ENCODE measurements at places on chromosomes 7 and 10. TPM values are rescaled to one million over a fixed set of nuclear protein-coding genes. Genes with fewer than 3 reads are reported as not detected.

- no peak for DNase-seq
These were observed 550 bp upstream of the CALU start for GRCh38 chr7:128738570-128739047.

DNA sequence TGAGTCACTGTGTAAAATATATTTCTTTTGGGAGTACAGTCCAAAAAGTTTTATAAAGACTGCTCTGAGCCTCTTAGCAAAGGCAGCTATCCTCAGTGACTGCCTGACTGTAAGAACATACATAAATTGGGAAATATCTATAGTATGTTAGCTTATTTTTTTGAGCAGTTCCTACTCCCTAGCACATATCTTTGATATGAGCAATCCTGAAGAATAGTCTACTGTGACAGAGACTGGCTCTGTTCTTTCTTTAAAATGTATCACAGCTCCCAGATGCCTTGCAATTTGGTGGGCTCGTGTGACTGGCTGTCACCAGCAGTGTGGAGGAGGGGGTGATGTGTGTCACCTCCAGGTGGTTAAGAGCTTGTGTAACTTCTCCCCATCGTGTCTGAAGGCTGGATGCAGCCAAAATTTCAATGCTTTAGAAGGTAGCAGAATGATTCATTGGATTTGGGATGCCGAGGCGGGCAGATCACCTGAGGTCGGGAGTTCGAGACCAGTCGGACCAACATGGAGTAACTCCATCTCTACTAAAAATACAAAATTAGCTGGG is 47.9 kb downstream of the MTERF1 start:
- peak; percentile 29 for DNase-seq

GRCh38 chr7:46654546-46655443 is 733.7 kb upstream of the IGFBP3 start:
- DNase-seq = peak; percentile 25

DNA sequence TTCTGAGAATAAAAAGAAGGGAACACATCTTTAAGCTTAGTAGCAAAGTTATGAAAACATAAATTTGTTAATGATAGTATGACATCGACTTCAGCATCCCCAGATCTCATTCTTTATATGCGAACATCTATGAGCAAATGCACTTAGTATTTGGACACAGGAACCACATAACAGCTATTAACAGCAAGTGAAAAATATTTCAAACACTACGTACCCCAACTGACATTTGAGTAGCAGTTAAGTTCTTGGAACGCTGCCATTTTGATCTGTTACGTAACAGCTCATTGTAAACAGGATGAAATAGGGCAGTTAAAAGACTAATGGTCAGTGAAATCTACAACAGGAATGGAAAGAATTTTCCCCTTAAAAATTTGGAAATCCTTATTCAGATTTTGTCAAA is 428.9 kb downstream of the TNS3 start:
- peak; percentile 96 for DNase-seq

DNA sequence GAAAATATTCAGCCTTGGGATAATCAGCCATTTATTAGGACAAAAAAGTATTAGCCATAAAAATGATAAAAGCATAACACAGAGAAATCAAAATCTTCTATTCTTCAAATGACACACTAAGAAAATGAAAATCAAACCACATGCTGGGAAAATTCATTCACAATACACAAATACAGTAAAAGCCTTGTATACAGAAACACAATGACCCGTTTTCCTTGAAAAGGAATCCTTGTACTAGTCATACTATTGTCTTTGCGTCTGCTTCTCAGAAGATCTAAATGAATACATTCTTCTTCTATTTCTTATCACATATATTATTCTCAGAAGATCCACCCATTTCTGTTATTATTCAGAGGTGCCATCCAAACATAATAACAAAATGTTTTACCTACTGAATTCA is 749.1 kb downstream of the CNTNAP2 start:
- DNase-seq = no peak

DNA sequence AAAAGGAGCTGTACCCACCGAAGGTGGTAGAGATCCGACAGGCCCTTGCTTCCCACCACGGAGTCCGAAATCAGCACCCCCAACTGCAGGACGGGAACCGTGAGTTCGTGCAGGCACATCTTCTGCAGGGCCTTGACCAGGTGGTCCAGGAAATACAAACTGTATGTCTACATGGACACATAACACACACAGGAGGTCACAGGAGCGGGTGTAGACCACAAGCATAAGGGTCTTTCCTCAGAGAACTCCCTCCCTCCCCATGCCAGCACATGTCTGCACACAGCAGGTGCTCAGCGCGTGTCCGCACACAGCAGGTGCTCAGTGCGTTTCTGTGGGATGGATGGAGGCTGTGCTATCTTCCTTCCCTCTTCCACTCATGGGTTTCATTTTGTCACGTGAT is 69.7 kb downstream of the CFAP46 start:
- DNase-seq = no peak

- no peak for DNase-seq
These were observed 480 bp downstream of the VPS50 start for GRCh38 chr7:93232673-93233018.

DNA sequence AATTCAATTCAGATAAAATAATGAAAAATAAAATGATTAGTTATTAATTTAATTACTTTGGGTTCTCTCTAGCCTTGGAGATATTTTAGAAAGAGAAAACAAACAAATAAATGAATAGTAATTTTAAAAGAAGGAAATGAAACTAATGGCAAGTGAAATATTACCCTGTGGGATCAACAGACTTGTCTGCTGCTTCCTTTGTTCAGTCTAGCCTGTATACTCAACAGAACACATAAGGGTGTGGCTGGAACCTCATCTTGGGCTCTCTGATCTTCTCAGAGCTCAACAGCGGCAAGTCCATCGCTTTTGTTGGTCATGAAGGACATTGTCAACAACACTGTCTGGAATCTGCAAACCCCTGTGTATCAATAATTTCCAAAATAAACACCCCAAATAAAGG is 904.9 kb downstream of the IPMK start:
- DNase-seq = no peak

DNA sequence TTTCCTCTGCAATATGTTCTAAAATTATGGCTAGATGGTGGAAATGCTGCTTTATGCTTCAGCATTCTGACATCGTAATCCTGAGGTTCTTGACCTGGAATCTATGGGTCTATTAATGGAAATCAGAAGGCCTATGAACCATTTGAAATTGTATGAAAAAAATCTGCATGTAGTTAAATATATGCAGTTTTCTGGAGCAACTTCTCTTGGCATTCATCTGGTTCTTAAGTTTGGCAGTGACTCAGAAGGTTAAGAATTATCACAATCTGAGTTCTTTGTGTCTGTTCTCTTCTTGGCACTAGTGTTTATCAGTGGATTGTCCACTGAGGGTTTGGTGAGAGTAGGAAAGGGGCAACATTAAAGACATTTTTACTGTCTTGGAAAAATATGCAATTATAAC is 71.1 kb upstream of the FZD1 start:
- peak; percentile 54 for DNase-seq

The FAM25G gene
- not detected for polyA plus RNA-seq

The TMEM168 gene
- polyA plus RNA-seq = 14.7 TPM

The ZNF511 gene
- polyA plus RNA-seq = 32.6 TPM

The RBP3 gene
- polyA plus RNA-seq = not detected

The GRID2IP gene
- not detected for polyA plus RNA-seq

The GSAP gene
- 1.0 TPM for polyA plus RNA-seq

The FFAR4 gene
- not detected for polyA plus RNA-seq

The CABCOCO1 gene
- polyA plus RNA-seq = 0.19 TPM
